ENCODE measurements at places on chromosomes 1 and 21. TPM values are rescaled to one million over a fixed set of nuclear protein-coding genes. Genes with fewer than 3 reads are reported as not detected.

The DYNLT4 gene
- 0.16 TPM for total RNA-seq

The ARHGEF16 gene
- not detected for total RNA-seq

The GBP1 gene
- 14.6 TPM for total RNA-seq

The CASQ1 gene
- total RNA-seq, result not detected

The PTGS2 gene
- total RNA-seq, result 71.5 TPM

All from cardiac atrium fibroblast (primary cell).